Daoy (cell line): ENCODE measurements at places on chromosomes 13 and 19.

DNA sequence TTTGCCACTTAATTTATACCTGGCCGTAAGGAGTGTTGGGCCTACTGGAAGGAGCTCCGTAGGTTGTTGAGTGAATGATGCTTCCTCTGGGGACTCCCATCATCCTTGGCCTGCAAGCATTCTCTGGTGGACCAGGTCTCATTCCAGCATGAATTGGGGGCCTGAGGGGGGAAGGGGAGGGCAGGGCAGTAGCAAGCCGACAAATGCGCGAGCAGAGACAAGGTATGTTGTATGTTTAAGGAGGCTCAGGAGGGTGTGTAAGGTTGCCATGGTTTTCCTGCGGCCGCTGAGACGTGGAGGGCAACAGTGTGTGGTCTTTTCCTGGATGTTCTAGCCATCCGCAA is 749 bp downstream of the ZNF264 start:
- DNase-seq = peak; percentile 9

DNA sequence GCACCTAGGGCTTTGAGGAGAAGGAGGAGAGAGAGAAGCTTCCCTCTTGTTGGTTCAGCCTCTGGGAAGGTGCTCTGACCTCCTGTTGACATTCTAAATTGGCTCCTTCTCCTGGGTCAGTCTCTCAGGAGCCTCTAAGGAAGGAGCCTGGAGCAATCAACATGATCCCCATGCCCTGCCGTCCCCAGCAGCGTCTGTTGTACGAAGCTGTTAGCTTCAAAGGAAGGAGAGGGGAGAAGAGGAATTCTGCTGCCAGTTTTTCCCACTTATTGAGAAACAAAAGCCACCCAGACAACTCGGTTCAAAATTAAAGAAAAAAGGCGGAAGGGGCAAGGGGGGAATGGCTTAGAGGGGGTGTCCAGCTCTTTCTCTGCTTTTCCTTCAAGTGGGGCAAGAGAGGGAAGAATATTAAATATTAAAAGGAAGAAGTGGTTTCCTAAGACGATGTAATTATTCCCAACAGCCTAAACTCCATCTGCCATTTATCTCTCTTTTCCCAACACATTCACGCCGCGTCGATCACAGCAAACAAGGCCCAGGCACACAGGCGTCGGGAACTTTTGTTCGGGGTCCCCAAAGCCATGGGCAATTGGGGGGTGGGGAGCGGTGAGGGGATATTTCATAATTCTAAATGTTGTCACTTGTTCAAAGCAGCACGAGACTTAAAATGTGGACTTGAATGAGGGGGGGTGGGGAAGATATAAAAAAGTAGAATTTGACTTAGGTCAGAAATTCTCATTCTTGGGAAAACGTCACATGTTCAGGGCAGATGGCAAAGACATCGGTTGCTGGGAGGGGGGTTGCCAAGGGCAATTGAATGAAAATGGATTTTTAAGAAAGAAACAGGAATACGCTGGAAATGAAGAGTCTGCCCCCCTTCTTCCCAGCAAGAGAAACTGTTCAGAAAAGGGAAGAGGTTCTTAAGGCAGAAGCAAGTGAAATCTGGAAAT is 116.8 kb upstream of the CACNA1A start:
- DNase-seq = no peak

DNA sequence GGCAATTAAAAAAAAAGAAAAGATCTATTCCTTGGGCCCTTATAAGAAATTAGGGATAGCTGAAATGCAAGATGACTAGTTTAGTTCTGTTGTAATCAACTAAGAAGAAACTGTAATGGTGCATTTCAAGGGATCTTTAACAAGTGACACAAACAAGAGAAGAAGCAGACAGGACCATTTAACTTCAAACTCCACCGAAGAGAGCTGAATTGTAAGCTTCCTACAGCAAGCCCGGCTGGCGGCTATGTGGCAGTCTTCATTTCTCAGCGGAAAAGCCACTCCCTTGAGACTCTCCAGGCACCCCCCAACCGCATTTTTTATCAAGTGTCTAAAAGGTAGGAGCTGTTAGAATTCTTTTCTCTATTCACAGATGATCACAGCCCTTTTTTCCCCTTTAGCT is 305.2 kb upstream of the ZNF507 start:
- no peak for DNase-seq

- no peak for DNase-seq
These were observed 1.2 kb upstream of the CHMP2A start for GRCh38 chr19:58555920-58556621.

DNA sequence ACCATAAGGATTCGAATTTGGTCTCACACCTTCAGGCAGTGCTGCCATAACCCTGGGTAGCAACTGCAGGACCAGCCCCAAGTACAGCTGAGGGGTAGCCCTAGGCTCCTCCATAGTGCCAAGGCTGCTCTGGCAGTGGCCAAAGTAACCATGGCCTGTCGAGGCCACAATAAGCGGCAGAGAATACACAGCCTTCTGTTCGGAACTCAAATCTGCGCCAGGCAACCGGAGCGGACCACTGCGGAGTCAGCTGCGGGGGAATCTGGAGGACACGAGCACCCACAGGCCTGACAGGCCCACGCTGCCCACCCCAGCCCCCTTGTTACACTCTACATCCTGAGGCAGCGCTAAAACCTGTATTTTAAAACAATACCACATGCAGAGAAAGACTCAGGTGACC is 48.7 kb downstream of the CCDC70 start:
- DNase-seq = no peak

- DNase-seq = no peak
These were observed 18.2 kb downstream of the ZNF565 start for GRCh38 chr19:36196249-36196648.

GRCh38 chr13:25168790-25169189 is 3.3 kb downstream of the AMER2 start:
- DNase-seq = no peak

- no peak for DNase-seq
These were observed 197.7 kb downstream of the ZNF737 start for GRCh38 chr19:20367811-20368294.

DNA sequence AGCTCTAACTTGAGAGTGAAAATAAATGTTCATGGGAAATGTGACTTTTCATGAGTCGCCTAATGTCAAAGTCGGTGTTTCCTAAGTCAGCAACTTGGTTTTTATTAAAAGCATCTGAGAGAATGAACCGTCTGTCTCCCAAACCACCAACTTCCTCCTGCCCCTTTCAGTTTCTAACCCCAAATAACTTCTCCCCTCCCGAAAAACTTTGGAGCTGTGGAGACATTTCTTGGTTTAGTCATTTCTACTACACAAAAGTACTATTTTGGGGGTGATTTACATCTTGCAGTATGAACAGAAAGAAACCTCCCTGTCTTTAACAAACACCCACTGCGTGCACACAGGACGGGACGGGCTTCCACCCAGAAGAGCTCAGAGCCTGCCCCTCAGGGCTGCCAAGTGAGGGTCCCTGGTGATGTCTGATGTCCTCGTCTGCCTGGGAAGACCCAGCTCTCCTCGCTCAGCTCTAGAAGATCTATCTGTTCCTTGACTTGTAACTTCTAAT is 65.0 kb downstream of the RASA3 start:
- no peak for DNase-seq

DNA sequence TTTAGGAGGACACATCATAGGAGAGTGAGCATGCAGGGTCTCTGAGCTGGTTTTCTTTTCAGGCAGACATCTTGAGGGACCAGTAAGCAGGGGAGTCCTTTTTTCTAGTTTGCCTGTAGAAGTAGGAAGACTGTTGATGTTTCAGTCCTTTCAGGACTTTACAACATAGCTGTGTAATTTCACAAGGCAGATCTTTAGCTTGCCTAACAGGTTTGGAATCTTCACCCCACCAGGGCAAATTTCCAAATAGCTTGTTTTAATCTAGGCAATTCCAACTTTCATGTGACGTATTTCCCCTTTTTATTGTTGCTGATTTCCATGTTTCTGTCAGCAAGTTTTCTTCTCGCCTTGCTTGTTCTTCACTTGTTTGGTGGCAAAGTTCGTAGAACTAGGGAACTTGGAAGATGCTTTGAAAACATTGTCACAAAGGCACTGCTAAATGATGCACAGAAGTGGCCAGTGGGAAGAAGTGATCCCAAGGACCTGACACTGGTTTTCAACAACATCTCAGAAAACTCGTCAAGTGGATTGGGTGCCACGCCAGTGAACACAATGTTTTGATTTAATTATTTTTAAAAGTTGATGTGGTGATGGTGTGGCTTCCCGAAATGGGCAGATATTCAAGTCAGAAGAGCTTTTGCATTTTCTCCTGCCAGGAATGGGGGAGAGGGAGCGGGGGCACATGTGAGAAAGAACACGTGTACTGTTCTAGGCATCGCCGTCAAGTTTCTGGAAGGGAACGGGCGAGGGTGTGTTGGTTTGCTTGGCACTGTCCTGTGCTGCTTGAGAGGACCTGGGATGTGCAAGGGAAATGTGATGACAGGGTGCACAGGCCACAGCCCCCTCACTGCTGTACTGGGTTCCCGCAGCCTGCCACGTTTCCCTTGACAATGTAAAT is 418.6 kb downstream of the OXGR1 start:
- DNase-seq = no peak

- no peak for DNase-seq
These were observed 67.7 kb downstream of the TBC1D4 start for GRCh38 chr13:75414036-75414827.

DNA sequence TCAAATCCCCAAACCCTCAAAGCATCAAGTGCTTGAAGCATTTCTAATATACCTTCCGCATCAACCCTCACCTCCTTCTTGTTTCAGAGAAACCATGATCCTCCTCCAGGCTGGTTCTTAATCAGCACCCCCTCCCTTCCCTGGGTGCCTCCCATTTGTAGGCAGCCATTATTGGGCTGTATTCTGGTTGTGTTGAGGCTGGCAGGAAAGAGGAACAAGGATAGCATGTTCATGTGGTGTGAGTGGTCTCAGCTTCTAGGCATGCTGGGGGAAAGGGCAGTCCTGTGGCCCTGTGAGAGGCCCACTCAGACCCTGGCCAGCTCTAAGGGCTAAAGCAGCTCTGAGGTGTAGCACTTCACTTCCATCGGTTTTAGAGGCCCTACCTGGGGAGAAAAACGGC is 18.9 kb upstream of the TRIM13 start:
- no peak for DNase-seq
